ENCODE measurements at places on chromosomes 5 and 9. TPM values are rescaled to one million over a fixed set of nuclear protein-coding genes. Genes with fewer than 3 reads are reported as not detected.

DNA sequence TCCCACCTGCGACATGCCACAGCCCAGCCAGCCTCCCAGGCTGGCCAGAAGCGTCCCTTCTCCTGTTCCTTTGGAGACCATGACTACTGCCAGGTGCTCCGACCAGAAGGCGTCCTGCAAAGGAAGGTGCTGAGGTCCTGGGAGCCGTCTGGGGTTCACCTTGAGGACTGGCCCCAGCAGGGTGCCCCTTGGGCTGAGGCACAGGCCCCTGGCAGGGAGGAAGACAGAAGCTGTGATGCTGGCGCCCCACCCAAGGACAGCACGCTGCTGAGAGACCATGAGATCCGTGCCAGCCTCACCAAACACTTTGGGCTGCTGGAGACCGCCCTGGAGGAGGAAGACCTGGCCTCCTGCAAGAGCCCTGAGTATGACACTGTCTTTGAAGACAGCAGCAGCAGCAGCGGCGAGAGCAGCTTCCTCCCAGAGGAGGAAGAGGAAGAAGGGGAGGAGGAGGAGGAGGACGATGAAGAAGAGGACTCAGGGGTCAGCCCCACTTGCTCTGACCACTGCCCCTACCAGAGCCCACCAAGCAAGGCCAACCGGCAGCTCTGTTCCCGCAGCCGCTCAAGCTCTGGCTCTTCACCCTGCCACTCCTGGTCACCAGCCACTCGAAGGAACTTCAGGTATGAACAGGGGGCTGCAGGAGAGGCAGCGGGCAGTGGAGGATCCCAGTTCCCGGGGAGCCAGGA, 106.5 kb downstream of the PPARGC1B start:
- no peak for DNase-seq

- no peak for DNase-seq
These were observed 70.4 kb downstream of the ARRDC3 start for GRCh38 chr5:91312698-91313097.

DNA sequence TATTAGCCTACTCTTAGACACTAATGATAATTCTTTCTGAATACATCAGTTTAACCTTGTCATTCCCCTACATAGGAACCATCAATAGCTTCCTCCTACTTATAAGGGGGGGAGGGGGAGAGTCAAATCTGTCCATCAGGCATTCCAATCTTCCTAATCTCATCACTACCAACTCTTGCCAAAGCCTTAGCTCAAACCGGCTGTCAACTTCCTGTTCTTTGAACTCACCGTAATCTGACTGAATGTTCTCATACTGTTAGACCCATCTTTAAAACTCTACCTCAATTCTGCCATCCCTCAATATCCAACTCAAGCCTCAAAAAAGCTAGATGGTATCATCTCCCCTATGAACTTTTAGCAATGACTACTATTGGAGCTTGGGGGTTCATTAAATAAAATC, 41.9 kb upstream of the RNF38 start:
- DNase-seq = no peak

Gene PCDHB16
- 0.17 TPM for total RNA-seq

DNA sequence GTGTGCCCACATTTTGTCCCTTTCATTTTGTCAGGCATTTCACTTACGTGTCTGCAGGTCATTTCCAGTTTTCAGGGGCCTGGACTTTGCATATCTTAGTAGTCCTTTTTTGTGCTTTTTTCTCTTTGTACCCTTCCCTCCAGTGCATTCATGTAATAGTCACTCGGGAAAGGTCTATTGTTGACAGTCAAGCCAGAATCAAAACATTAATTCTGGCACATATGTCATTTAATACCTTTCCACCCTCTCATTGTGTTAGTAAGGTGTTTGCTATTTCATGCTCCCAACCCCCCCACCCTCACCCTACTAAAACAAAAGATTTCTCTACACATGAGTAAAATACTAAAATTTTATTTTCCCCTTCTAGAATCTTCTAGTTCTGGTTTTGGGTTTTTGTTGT, 42.7 kb downstream of the UGCG start:
- DNase-seq = no peak

Gene EIF4E1B
- not detected for total RNA-seq

Data from right lobe of liver (tissue), 6 donors.